ENCODE measurements at places on chromosomes 11 and 22.

DNA sequence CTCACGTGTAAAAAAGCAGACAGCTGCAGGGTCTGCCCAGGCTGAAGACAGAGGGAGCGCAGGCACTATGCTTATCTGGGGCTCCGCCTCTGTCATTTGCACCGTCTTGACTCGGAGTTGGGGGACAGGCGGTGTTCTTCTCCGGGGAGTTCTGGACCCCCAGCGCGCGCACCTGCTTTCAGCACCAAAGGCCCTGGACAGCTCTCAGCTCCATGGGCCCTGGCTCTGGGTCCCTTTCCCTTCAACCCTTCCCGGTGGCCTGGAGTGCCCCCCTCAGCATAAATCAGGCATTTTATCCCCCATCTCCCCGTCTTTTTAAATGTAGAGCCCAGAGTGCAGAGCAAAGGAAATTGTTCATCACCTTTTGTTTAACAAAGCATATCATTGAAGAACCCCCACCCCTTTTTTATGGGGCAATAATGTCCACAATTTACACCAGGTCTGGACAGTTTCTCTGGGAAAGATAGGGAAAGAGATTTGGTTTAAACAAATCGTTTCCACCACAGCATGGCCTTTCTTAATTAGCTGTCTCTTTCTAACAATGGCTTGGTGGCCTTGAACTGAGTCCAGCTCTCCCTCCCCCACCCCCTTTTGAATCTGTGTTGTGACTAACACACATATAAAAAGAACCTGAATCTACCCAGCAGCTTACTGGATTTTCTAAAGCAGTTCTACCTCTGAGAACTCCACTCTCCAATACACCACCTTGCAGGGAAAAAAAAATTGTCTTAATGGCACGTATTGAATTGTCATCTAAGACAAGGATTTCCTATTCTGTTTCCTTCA, 1.7 kb downstream of the SEZ6L start:
- H3K27ac ChIP-seq, result no peak overlapping the region
- H3K36me3 ChIP-seq, result no peaks in the 10 kb centered on the region
- DNase-seq, result peak; percentile 48
- peaks cover 55% of the 10 kb centered on the region for H3K27me3 ChIP-seq
- H3K4me3 ChIP-seq, result no peak overlapping the region
- no peaks in the 10 kb centered on the region for H3K4me1 ChIP-seq

DNA sequence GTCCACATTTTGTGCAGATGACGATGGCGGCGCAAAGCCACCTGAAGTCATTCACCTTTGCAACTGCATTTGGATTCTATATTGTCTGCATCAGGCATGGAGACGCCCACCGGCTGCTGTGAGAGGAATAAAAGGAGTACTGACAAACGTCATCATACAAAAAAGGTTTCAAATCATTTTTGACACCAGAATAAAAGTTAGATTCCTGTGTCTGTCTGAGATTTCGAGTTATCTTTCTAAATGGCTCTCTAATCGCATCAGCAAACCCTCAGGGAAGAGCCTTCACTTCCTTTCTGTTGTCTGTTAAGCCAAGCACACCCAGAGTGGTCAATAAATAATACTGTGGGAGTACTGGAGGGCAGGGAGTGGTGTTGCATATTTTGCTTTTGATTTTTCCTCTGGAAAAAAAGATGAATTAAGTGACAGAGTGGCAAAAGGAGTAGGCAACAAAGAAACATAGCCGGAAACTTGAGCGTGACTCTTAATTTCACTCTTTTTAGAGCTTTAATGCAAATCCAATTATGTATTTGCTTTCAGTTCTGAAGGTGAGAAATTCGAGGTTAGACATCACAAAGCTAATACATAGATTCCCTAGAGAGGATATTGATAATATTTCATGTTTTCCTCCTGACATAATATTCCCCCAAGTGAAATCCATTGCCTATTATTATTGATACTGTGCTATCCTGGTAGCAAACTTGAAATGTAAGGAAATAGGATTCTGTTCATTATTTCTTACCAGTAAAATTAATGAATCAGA, 150.8 kb upstream of the MTMR2 start:
- peaks cover 21% of the 10 kb centered on the region for H3K36me3 ChIP-seq
- no peaks in the 10 kb centered on the region for H3K27me3 ChIP-seq
- peaks cover 22% of the 10 kb centered on the region for H3K4me1 ChIP-seq
- peak overlapping the region; percentile 8 for H3K27ac ChIP-seq
- no peak overlapping the region for H3K4me3 ChIP-seq
- no peak for DNase-seq

DNA sequence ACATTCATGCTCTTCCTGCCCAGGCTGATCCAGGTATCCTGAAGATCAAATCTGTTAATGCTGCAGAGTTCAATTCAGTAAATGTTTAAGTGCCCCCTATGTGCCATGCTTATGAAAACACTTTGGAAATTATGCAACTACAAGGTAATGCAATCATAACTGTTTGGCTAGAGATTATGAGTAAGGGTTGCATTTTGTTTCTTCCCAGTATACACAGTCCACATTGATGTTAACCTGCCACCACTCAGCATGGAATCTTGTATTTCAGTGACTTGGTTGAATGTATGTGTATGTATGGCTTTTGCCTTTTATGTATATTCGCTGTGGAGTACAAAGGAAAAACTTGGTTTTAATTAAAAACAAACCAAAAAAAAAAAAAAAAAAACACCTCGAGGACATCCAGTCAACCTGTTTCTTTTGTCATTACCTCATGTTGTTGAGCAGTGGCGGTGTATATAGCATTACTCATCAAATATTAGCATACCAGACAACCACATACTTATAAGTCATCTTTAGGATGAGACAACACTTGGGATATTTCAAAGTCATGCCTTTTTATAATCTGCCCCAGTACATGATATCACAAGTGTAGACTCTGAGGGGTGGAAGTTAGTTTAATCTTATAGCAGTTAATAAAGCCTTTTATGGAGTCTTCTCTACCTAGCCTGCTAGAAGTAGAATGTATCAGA, 86.1 kb upstream of the HORMAD2 start:
- H3K4me1 ChIP-seq, result peaks cover 2% of the 10 kb centered on the region
- peaks cover 2% of the 10 kb centered on the region for H3K36me3 ChIP-seq
- no peak overlapping the region for H3K27ac ChIP-seq
- no peak overlapping the region for H3K4me3 ChIP-seq
- H3K27me3 ChIP-seq, result no peaks in the 10 kb centered on the region

DNA sequence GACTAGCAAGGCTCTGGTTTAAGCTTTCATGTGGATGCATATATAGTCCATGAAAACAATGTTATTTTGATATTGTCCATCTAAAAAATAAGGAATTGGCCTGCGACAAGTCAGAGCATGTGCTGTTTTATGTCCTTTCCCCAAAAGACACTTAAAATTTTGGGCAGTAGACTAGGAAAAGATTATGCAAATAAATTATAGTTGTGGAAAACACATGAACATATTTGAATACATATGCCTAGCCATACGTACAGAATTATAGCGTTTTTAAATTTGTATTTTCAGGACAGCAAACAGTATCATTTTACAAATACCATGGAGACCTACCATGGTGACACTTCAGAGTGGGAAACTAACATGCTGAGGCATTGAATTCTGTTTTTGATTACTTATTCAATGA, 113.8 kb upstream of the SLC5A12 start:
- H3K36me3 ChIP-seq, result no peaks in the 10 kb centered on the region
- H3K4me3 ChIP-seq, result no peak overlapping the region
- no peak overlapping the region for H3K27ac ChIP-seq
- no peaks in the 10 kb centered on the region for H3K27me3 ChIP-seq
- DNase-seq, result no peak
- H3K4me1 ChIP-seq, result no peaks in the 10 kb centered on the region

DNA sequence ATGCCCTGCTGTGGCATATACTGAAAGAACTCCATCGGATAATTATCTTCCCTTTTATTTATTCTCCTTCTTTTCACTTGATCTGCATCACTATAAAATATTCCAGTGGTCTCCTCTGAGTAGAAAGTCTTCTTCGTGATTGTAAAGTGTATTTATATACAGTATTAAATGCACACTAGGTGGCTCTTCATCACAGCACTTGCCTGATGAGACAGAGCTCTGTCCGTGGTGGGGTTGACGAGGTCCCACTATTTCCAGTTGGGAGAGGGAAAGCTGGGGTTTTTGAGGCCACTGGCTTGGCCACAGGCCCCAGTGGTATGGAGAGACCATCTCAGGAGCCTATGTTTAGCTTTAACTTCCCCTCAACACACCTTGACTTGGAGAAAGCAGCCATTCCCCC, 31.6 kb upstream of the ZBTB16 start:
- no peaks in the 10 kb centered on the region for H3K36me3 ChIP-seq
- peaks cover 25% of the 10 kb centered on the region for H3K27me3 ChIP-seq
- no peak overlapping the region for H3K27ac ChIP-seq
- H3K4me1 ChIP-seq, result peaks cover 9% of the 10 kb centered on the region
- DNase-seq, result no peak

GRCh38 chr11:2778630-2779498, 79.1 kb upstream of the KCNQ1OT1 start:
- H3K27me3 ChIP-seq, result peaks cover 2% of the 10 kb centered on the region
- no peak overlapping the region for H3K27ac ChIP-seq
- no peaks in the 10 kb centered on the region for H3K36me3 ChIP-seq
- H3K4me1 ChIP-seq, result peaks cover 8% of the 10 kb centered on the region
